Stimulated activated CD4-positive, alpha-beta T cell treated with anti-CD3 and anti-CD28 coated beads, Interleukin-4, amount 100 ng/mL, for 1 hour (primary cell): ENCODE measurements at places on chromosomes 4 and X.

GRCh38 chrX:43655151-43656004 lies 721 bp upstream of the MAOA start:
- peak; percentile 10 for DNase-seq

GRCh38 chrX:69424161-69424560 lies 80.0 kb upstream of the NALF2 start:
- DNase-seq, result no peak

DNA sequence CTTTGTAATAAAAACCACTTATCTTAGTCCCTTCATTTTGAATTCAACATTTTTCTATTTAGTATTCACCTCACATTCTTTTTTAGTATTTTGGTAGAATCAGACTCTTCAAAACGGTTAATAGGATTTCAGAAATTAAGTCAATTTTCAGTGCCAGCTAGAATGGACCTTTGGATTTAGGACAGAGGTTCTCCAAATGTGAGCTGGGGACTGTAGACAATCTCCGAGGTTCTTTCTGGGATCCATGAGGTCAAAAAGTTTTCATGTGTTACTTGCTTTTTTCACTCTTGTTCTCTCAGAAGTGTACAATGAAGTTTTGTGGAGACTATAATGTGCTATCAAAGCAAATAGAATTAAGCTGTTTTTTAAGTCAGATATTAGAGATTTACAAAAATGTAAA lies 2.3 kb upstream of the UGDH start:
- no peak for DNase-seq

DNA sequence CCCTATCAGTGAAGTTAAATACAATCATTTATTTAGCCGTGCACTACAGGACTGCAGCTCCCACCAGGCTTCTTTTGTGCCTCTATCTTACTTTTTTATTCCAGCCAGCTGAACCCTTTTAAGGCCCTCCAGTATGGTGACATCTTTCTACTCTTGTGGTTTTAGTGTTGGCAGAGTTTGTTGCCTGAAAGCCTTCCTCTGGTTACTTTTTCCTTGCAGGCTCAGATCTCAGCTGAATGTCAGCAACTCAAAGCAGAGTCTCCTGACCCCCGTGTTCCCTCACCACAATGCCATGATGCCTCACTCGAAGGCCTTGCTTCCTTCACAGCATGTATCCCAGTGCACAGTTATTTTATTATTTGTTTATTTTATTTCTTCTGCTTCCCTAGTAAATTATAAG lies 818.9 kb upstream of the LCORL start:
- DNase-seq, result no peak

GRCh38 chr4:183078634-183079033 lies 20.4 kb upstream of the WWC2 start:
- DNase-seq, result no peak

- DNase-seq, result no peak
Measured at GRCh38 chr4:8135666-8136065, 22.9 kb downstream of the ABLIM2 start.

DNA sequence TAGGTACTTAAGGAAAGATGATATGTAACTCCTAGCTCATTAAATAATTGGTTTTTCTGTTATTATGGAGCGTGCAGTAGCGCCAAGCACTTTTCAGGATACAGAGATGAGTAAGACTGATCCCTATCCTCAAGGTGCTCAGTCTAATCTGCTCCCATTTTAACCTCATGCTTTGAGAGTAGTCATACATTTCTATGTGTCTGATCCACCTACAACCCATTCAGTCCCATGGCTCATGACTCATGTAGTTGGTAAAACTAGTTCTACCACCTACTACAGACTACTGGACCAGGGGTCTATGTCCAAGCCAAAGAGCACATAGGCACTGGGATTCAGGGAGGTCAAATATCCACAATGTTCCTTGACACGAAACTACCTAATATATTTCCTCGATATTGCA lies 60.8 kb downstream of the TMEM154 start:
- no peak for DNase-seq

DNA sequence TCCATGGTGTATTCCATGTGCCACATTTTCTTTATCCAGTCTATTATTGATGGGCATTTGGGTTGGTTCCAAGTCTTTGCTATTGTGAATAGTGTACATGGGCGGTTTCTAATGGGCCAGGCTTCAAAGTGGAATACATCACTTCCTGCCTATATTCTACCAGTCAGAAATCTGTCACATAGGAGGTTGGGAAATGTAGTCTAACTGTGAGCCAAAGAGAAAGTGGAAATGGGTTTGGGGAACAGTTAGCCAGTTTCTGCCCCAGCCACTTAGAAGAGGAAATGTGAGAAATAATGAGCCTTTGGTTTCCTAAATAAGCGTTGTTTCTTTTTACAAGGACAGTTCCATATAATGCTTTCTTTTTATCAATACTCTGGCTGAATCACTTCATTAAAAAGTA lies 85.1 kb upstream of the AP1S2 start:
- DNase-seq, result no peak

GRCh38 chr4:119626420-119626819 lies 2.2 kb downstream of the PDE5A start:
- DNase-seq, result no peak

GRCh38 chrX:155514225-155514624 lies 55.8 kb upstream of the F8A3 start:
- DNase-seq, result no peak

DNA sequence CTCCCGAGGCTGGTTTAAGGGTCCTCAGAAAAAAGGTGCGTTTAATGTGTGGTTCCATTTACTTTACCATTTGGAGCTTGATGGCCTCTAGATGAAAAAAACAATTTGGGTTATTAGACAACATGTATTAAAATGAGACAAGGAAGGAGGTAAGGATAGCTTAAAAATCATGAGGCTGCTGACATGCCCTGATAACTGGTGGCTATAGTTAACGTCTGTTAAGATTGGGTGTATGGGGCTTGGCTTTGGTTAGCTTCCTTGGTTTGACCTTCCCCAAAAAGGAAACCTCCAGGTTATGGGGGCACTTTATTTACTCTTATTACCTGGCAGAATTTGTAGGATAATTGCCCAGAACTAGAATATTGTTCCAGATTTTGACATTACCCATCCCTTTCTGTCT lies 51.5 kb downstream of the HMGB2 start:
- no peak for DNase-seq

DNA sequence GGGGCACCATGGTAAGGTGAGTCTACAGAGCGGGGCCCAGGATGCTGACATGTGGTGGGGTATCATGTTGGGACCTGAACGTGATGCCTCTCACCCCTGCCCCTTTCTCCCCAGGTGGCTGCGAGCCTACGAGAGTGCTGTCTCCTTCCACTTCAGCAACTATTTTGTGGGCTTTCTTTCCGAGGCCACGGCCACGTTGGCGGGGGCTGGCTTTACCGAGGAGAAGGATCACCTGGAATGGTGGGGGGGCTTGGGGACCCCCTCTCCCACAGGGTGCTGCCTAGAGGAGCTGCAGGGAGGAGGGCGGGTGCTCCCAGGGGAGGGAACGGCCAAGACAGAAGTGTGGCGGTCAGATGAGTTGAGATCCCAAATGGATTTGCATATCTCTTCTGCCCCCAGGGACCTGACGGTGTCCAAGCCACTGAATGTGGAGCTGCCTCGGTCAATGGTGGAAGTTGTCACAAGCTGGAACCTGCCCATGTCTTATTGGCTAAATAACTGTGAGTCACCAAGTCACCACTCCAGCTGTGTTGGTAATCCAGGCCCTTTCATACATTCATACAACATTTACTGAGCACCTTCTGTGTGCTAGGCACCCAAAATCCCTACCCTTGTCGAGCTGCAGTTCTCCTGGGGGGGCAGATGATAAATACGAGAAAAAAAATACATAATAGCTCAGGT lies 5.5 kb downstream of the PORCN start:
- DNase-seq, result no peak

- DNase-seq, result no peak
Measured at GRCh38 chr4:20288846-20289512, 37.3 kb downstream of the SLIT2 start.

DNA sequence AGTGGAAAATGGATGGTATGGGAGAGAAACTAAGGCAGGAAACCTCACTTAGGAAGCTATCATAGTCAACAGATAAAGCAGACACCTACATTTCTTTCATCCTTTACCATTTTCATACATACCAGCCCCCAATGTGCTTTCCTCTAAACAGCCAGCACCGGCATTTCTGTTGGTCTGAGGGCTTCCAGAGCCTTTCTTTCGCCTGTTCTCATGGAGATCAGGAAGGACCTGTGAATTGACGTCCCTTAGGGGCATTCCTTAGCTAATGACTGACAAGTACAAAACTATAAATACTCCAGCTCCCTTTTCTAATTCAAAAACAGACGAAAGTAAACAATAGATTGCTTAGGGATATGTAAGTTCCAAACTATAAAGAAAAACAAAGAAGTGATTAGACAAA lies 215.5 kb upstream of the CNKSR2 start:
- DNase-seq, result no peak

DNA sequence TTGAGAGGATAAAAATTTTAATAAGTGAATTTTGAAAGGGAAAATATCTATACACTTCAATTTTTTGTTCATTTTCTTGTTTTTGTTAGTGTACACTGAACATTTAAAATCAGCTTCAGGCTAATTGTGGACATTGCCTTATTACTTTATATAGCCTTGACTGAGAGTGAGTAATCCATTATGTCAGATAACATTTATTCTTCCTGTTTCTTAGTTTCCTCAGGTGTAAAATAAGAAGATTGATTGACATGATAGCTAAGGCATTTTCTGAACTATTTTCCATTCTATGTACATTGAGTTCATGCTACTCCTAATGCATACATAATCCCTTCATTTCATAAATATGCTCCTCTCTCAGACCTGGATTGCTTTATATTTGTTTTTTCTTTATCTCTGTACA lies 607.3 kb upstream of the AADAT start:
- DNase-seq, result no peak

- DNase-seq, result no peak
Measured at GRCh38 chr4:63348735-63349673, 1060.2 kb downstream of the TECRL start.
